HTR-8/SVneo (cell line): ENCODE measurements at places on chromosomes 12 and 14.

- no peak for DNase-seq
Observed at GRCh38 chr12:12107678-12108077, 36.9 kb downstream of the BCL2L14 start.

GRCh38 chr14:34965912-34966311 lies 16.9 kb upstream of the SRP54 start:
- no peak for DNase-seq

- peak; percentile 22 for DNase-seq
Observed at GRCh38 chr12:58803908-58804307, 116.4 kb downstream of the LRIG3 start.

DNA sequence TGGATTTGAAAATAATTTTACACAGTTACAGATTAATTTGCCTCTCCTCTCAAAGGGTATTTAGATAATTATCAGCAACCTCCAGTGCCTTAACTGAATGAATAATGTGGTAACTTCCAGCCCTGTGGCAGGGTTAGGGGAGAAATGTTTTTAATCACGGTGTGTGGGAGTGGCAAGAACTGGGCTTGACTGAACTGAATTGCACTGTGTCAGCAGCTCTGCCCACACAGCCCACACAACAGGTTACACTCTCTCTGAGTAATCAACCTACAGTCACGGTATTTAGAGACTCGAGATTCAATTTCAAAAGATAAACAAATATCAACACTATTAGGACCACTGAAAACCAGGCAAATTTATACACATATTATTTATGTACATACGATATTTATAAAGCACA lies 198.5 kb downstream of the KCNC2 start:
- peak; percentile 6 for DNase-seq

DNA sequence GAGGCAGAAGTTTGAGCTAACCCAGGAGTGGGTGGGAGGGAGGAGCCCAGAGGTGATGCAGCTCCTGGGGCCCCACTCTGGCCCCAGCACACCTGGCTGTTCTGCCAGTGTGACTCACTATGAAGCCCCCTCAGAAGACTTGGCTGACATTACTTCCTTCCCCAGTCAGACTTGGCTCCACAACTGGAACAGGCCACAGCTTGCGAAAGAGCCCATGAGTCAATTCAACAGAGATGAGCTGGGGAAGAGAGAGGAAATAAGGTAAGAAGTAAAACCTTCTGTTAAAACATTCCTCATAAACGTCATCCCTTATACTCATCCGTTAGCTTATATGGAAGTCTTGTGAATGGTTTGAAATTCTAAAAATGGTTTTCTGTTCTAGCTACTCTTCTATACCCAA lies 245.9 kb downstream of the ADAMTS20 start:
- DNase-seq, result peak; percentile 45
